ENCODE measurements at places on chromosomes 6 and 20.

DNA sequence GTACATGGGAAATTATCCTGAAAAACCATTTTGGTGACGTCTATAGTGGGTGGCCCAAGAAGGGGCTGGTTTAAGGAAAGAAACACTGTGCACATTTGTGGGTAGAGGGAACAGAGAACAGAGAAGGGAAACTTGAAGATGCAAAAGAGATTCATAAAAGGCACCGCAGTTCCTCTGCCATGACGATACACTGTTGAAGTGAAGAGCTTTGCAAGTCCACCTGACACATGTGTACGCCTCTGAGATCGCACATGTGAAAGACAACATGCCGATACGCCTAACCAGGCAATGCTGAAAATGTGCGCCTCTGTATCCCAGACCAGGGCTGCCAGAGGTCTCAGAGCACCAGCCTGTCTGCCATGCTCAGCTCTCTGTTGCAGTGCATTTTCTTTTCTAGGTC, 180.9 kb downstream of the KIF16B start:
- DNase-seq: no peak

- DNase-seq: no peak
These were observed 10.8 kb downstream of the DDO start for GRCh38 chr6:110404607-110405006.

GRCh38 chr20:59402681-59403080, 102.3 kb downstream of the EDN3 start:
- no peak for DNase-seq

GRCh38 chr6:75300531-75300855, 15.9 kb upstream of the TMEM30A start:
- DNase-seq: no peak

DNA sequence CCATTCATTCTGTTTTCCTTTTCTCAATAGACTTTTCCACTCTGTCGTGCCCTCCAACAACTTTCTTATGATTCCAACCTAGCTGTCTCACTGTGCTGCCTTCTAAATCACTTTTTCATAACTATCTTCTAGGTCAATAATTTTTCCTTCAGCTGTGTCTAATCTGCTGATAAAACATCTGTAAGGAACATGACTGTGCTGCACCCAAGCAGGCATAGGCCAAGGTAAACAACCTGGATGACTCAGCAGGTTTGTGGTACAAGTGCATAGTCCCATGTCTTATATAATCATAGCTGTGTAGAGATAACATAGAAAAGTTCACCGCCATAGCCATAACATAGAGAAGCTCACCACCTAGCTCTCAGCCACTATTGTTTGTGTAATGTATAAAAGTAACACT, 332.3 kb downstream of the PLCB1 start:
- no peak for DNase-seq

DNA sequence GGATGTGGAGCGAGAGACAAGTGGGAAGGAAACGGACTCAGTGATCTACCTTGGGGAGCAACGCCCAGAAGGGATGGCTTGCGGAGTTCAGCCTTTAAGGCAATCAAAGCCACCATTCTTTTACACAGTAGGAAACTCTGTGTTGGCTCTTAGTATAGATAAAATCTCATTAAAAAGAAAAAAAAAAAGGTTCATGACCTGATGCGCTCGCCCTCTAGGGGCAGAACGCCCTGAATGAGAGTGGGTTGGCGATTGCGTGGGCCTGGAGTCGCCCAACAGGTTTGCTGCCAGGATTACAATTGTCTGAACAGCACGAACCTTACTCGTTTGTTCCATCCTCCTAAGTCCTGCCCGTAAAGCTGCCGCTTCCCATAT, 1.2 kb downstream of the TPD52L1 start:
- DNase-seq: peak; percentile 21

GRCh38 chr6:5046430-5046829, 38.7 kb upstream of the PPP1R3G start:
- DNase-seq: no peak

DNA sequence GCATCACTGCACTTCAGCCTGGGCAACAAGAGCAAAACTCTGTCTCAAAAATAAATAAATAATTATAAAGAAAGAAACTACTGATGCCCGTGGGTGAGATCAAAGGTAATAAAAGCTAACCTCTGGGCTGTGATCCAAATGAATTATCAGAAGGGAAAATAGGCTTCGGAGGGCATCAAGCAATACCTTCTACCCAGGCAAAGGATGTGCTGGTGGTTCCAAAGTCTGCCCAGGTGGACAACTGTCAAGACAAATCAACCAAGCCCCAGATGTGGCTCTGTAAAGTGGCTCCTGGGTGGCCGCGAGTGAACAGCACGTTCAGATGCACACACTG, 95.6 kb downstream of the SCML4 start:
- DNase-seq: no peak

GRCh38 chr6:20589266-20589665, 55.0 kb downstream of the CDKAL1 start:
- no peak for DNase-seq

DNA sequence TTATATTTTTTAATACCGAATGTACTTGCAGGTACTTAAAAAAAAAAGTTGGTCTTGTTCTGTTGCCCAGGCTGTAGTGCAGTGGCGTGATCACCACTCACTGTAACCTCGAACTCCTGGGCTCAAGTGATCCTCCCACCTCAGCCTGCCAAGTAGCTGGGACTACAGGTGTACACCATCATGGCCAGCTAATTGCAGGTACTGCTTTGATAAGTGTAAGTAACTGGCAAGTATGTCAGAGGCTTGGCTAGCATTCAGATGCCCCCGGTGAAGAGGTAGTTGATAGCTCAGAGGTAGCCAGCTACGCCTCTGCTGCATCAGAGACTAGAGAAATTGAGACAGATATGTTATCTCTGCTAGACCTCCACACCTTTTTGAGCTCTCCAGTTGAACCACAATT, 40.5 kb downstream of the BTBD9 start:
- DNase-seq: no peak

- no peak for DNase-seq
These were observed 19.4 kb upstream of the LRFN2 start for GRCh38 chr6:40606526-40606925.

GRCh38 chr20:32869562-32869961, 10.8 kb downstream of the EFCAB8 start:
- no peak for DNase-seq

DNA sequence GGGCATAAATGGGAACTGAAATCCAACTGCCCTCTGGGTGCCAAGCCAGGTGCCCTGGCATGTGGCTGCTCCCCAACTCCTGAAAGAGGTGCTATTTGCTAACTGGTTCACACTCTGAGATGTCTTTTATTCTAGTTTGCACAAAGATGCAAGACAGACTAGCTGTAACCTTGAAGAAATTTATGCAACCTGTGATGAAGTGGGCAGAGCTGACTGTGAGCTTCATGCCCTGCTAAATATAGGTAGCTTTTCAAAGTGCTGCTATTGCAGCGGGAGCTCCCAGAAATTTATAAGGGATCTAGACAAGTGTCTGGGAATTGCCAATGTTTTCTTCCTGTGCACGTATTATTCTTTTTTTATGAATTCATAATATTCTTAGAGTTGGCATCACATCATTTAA, 517.5 kb downstream of the RNF144B start:
- DNase-seq: no peak

DNA sequence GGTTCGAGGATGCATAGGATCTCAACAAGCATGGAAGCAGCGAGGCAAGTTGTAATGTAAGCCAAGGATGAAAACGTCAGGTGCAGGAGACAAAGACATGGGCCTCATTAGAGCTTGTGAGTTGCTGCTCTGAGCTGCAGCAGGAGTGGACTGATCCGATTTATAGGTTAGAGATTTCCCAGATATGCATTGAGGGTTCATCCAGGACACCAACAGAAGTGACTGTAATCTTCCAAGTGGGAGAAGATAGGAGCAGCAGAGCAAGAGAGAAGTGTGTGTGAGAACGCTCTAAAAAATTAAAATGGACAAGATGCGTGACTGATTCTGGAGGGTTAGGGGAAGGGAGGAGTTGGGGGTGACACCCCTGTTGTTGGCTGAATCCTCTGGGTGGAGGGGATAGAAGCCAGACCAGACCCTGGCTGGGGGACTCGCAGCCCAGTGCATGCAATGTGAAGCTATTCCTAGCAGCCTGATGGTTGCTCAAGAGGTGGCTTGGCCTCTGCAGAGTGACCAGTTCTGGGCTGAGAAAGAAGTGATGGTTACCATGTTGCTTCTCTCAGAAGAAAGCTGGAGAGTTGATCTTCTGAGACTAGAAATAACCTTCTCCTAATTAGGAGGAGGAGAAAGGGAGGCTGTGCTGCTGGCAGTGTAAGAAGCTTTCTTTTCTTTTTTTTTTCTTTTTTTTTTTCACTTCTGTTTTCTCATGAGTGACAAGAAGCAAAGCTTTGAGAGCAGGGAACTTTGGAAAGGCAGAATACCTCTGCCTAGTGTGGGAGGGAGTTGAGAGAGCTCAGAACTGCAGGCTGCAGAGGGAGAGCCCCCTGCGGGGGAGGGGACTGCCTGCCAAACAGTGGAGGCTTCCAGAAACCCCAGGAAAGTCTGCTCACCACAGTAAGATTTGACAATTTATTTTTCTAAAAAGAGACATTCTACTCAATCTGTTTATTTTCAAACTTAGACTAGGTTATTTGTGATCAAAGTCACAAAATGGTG, 116.9 kb downstream of the SLX4IP start:
- DNase-seq: no peak
